ENCODE measurements at places on chromosomes 2 and 18.

- DNase-seq = no peak
Measured at GRCh38 chr2:134453476-134453875, 199.6 kb downstream of the MGAT5 start.

- DNase-seq = no peak
Measured at GRCh38 chr2:68319398-68320117, at the start of gene CNRIP1. TSS of gene CNRIP1 (minus strand) at chr2:68319949. CDS start at chr2:68319400, 549 bp downstream.

GRCh38 chr18:13544953-13545352 is 181.4 kb downstream of the FAM210A start:
- DNase-seq = no peak

DNA sequence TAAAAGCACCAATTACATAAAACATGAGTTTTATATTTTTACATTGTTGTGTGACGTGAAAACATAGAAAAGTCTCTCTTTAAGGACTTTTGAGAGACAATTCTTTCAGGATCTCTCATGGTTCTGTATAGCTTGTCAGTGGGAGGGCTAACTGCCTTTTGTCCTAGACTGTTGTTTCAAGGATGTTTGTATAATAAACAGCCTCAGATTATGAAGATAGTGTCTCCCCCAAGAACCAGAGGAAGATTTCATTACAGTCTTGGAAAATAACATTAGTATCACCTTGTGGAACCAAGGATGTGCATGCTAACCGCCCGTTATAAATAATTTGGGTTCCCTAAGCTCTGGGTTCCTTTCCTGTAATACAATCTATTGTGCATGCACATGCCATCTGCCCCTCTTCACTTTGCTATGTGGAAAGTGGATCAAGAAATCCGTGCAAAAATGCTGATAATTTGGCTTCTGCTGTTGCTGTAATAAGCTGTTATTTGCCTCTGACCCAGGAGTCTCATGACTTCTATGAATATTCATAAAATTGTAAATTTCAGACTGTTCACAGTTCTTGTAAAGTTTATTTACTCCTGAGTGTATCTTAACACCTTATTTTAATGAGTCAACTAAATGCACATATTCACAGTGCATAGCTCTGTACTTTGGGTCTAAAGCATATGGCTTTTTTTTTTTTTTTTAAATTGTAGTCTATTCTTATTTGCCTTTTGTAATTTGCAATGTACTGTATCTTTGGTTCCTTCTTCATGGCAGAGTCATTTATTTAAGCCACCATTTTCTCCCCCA is 265.5 kb downstream of the PTH2R start:
- DNase-seq = no peak

DNA sequence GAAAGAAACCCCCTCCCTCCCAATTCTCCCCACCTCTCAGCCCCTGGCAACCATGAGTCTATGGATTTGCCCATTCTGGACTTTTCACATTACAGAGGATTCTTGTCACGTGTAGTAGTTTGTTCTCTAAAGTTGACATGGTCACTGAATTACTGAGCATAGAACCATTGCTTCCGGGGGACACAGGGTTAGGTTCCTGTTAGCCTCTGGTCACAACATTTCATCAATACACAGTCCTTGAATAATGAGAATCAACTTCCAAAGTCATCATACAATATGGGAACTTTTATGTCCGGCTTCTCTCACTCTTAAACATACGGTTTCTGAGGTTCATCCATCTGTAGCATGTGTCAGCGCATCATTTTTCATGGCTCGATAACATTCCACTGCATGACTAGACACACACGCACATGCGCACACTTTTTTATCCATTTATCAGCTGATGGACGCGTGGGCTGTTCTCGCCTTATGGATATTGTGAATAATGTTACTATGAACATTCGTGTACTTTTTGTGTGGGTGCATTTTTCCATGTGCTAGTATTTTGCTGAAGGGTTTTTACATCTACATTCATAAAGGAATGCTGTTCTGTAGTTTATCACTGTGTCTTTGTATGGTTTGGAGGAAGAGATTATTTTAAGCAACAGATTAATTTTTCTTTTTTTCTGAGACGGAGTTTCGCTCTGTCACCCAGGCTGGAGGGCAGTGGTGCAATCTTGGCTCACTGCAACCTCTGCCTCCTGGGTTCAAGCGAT is 48.1 kb downstream of the PARD6G start:
- DNase-seq = no peak

GRCh38 chr2:237995036-237995435 is 28.2 kb downstream of the UBE2F start:
- no peak for DNase-seq
